ENCODE measurements at places on chromosomes 4 and X. TPM values are rescaled to one million over a fixed set of nuclear protein-coding genes. Genes with fewer than 3 reads are reported as not detected.
A peak's percentile ranks its signal among the peaks of the same experiment; 100 is the strongest.

The ADGRL3 gene
- total RNA-seq: not detected

The FATE1 gene
- not detected for total RNA-seq

The ZIC3 gene
- total RNA-seq: not detected

The GAGE12F gene
- total RNA-seq: not detected

DNA sequence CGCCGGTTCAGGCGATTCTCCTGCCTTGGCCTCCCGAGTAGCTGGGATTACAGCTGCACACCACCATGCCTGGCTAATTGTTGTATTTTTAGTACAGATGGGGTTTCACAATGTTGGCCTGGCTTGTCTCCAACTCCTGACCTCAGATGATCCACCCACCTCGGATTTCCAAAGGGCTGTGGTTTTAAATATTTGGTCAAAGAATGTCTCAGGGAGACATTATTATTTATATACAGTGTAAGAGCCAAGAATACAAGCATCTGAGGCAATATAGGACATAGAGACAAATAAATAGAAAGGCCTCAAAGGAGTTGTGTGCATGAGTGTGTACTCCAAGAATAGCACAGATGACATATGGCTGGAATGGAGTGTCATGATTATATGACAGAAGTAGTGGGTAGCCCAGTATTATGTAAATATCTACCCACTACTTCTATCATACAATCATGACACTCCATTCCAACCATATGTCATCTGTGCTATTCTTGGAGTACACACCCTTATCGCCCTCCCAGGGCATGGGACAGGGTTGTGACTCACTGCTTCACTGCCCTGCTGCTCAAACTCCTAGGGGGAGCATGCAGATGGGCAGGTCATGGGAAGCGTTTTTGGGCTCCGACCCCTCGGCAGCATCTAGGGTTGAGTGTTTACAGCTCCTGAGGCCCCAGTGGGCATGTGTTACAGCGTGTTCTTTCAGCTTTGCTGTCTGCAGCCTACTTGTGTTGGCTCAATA lies 1649.8 kb upstream of the PCDH10 start:
- no peaks in the 10 kb centered on the region for H3K4me1 ChIP-seq
- no peaks in the 10 kb centered on the region for H3K36me3 ChIP-seq
- H3K4me3 ChIP-seq: no peak overlapping the region
- DNase-seq: no peak

DNA sequence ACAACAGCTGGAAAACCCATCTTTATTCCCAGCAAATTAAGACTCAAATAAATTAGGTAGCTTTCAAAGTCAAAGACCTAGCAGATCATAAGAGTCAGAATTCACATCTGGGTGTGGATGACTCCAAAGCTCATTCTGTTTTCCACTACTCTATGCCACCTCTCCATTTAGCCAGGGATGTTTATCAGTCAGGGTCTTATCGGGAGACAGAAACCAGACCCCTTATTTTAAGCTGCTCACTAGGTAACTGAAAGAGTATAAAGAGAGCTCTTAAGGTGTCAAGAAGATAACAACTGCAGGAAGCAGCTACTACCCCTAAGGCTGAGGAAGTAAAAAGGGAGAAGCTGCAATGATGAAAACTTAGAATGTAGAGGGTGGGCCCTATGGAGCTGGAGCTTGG lies 333.7 kb upstream of the KLF3 start:
- no peaks in the 10 kb centered on the region for H3K36me3 ChIP-seq
- H3K4me1 ChIP-seq: peaks cover 24% of the 10 kb centered on the region

- H3K27me3 ChIP-seq: no peaks in the 10 kb centered on the region
- DNase-seq: no peak
- no peak overlapping the region for H3K27ac ChIP-seq
These were observed 116.4 kb upstream of the DGKK start for GRCh38 chrX:50586980-50587379.

GRCh38 chrX:65900850-65901844 lies 138.7 kb downstream of the VSIG4 start:
- peaks cover 10% of the 10 kb centered on the region for H3K4me1 ChIP-seq
- no peaks in the 10 kb centered on the region for H3K27me3 ChIP-seq
- no peak for DNase-seq

GRCh38 chr4:186604124-186604807 lies 48.9 kb upstream of the MTNR1A start:
- H3K27me3 ChIP-seq: no peaks in the 10 kb centered on the region
- H3K4me3 ChIP-seq: no peak overlapping the region
- no peak overlapping the region for H3K27ac ChIP-seq
- DNase-seq: no peak
- no peaks in the 10 kb centered on the region for H3K36me3 ChIP-seq
- no peaks in the 10 kb centered on the region for H3K4me1 ChIP-seq

DNA sequence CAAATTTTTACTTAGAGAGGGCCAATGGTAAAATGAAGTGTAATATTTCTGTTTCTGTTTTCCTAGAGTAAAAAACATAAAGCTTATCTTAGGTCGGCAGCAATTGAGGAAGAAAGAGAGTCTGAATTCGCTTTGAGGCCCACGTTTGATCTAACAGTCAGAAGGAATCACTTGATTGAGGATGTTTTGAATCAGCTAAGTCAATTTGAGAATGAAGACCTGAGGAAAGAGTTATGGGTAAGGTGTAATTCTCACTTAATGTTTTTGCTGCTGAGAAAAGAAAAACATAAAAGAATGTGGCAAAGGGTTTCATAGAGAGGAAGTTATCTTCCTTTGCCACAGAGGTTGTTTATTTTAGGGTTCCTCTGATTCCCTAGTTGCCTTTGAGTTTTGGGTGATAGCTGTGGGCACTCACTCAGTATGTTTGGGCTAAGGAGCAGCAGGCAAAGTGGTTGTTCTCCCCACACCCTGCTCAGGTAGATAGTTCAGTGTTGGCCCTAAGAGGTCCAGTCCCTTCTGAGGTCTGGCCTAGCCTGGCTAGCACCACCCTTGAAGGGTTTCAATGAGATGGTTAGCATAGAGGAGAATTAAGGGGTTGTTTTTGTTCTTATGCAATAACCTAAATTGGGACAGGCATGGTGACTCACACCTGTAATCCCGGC lies 32.3 kb downstream of the HERC5 start:
- H3K27ac ChIP-seq: peak overlapping the region; percentile 82
- DNase-seq: no peak
- peak overlapping the region; percentile 20 for H3K4me3 ChIP-seq
- no peaks in the 10 kb centered on the region for H3K27me3 ChIP-seq
- H3K36me3 ChIP-seq: peaks cover 54% of the 10 kb centered on the region
- peaks cover 20% of the 10 kb centered on the region for H3K4me1 ChIP-seq

DNA sequence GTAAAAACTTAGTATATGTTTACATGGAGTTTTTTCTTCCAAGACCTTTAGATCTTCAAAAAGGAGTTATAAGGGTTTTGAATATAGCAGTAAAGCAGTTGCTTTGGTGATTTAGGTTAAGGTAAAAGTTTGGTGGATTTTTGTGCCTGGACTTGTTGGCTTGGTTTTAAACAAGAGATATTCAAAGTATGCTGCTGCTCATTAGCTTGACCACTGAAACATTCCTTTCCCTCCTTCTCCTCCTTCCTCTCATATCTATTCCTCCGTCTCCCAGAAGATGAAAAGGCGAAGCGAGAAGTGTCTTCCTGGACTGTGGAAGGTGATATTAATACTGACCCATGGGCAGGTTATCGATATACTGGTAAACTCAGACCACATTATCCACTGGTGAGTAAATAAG lies 38.4 kb downstream of the METAP1 start:
- peaks cover 15% of the 10 kb centered on the region for H3K4me1 ChIP-seq
- no peak for DNase-seq
- no peak overlapping the region for H3K4me3 ChIP-seq
- H3K27me3 ChIP-seq: no peaks in the 10 kb centered on the region
- H3K36me3 ChIP-seq: peaks cover 55% of the 10 kb centered on the region

DNA sequence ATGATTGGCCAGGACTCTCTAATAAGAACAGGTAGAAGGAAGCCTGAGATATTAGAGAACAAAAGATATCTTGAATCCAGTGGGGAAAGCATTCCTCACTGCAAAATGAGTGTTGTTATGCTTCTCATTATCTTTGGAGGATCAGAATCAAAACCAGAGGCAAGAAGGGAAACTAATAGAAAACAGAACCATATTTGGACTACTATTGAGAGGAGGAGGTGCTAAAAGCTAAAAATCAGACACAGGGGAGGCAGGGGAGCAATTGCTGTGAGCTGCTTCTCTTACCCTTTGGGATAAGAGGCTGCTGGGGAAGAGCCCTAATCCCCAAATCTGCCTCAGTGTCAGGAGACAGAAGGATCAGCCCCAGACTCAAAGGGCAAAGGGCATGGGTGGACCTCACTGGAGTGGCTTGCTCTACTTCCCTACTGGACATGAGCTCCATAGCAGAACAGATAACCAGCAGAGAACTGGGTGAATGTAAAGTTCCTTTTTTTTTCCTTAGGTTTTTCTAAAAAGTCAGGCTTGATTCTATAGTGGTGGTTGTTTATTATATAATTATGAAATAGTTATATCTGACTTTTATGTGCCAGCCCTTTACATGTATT lies 60.1 kb downstream of the SEPTIN11 start:
- no peak overlapping the region for H3K4me3 ChIP-seq
- DNase-seq: no peak
- H3K4me1 ChIP-seq: peaks cover 39% of the 10 kb centered on the region
- H3K36me3 ChIP-seq: peaks cover 11% of the 10 kb centered on the region
- peaks cover 10% of the 10 kb centered on the region for H3K27me3 ChIP-seq
- no peak overlapping the region for H3K27ac ChIP-seq

GRCh38 chr4:106424426-106424825 lies 55.8 kb upstream of the GIMD1 start:
- H3K4me3 ChIP-seq: no peak overlapping the region
- H3K36me3 ChIP-seq: no peaks in the 10 kb centered on the region
- no peak for DNase-seq
- no peak overlapping the region for H3K27ac ChIP-seq
- no peaks in the 10 kb centered on the region for H3K27me3 ChIP-seq

DNA sequence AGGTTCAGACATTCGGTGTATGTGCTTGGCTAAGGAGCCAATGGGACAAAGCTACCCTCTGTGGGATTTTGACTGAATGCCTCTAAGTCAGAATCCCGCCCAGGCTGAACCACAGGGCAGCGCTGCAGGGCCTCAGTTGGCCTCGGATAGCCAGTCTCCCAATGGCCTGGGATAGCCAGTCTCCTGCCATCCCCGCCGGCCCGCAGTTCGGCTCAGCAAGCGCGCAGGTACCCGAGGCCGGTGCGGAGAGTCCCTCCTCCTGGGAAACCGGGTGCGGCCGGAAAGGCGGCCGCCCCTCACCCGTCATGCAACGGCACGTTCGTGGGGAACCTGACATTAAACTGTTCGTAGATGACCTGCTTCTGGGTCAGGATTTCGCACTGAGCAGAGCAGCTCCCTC lies 16.1 kb downstream of the PPEF2 start:
- peaks cover 4% of the 10 kb centered on the region for H3K27me3 ChIP-seq
- no peaks in the 10 kb centered on the region for H3K4me1 ChIP-seq
- no peak overlapping the region for H3K27ac ChIP-seq
- H3K4me3 ChIP-seq: no peak overlapping the region
- no peaks in the 10 kb centered on the region for H3K36me3 ChIP-seq

DNA sequence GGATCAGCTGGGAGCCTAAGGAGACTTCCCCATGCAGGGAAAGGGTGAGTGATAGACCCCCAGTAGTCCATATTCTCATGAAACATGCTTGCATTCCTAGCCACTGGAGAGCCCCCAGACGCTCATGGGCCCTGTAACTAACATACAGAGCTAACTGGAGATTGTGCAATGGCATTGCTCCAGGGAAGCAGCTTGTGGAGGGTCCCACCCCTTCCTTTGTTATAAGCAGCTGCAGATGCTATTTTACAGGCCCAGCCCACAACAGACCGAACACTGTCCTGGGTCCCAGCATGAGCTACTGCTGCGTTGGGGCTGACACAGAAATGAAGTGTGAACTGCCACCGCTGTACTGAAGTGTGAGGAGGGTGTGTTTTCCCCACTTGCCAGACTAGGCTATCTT lies 1465.7 kb upstream of the DIAPH2 start:
- no peaks in the 10 kb centered on the region for H3K36me3 ChIP-seq
- no peaks in the 10 kb centered on the region for H3K27me3 ChIP-seq
- no peak for DNase-seq
- no peak overlapping the region for H3K27ac ChIP-seq
- no peaks in the 10 kb centered on the region for H3K4me1 ChIP-seq

GRCh38 chrX:149903889-149904748 lies 23.1 kb downstream of the MAGEA8 start:
- H3K4me3 ChIP-seq: peak overlapping the region; percentile 55
- no peaks in the 10 kb centered on the region for H3K36me3 ChIP-seq
- peak overlapping the region; percentile 74 for H3K27ac ChIP-seq
- peaks cover 9% of the 10 kb centered on the region for H3K4me1 ChIP-seq
- no peaks in the 10 kb centered on the region for H3K27me3 ChIP-seq
- DNase-seq: no peak

- no peak for DNase-seq
- H3K4me3 ChIP-seq: no peak overlapping the region
- peaks cover 14% of the 10 kb centered on the region for H3K27me3 ChIP-seq
- no peaks in the 10 kb centered on the region for H3K36me3 ChIP-seq
These were observed 65.6 kb downstream of the POLR2B start for GRCh38 chr4:57044279-57044678.

- peaks cover 5% of the 10 kb centered on the region for H3K27me3 ChIP-seq
- H3K4me1 ChIP-seq: peaks cover 2% of the 10 kb centered on the region
- H3K27ac ChIP-seq: no peak overlapping the region
- DNase-seq: peak; percentile 62
These were observed 53.5 kb upstream of the SMIM31 start for GRCh38 chr4:164700471-164700870.

DNA sequence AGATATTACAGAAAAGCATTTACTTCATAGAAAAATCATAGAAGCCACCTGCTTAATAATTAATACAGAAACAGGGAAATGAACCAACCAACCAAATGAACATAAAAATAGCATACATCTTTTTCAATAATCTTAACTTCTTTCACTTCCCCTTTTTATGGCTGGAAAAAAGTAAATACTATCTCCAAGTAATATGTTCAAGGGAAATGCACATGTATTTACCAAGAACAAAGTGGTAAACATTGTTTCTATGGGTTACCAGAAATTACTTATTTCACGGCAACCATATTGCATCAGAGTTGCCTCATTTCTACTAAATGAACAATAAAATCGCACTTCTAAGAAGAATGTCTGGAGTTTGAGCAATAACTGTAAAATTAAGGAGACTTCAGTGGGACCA lies 321.3 kb downstream of the TMA16 start:
- DNase-seq: no peak
- no peak overlapping the region for H3K4me3 ChIP-seq
- H3K36me3 ChIP-seq: no peaks in the 10 kb centered on the region
- no peaks in the 10 kb centered on the region for H3K27me3 ChIP-seq

- no peaks in the 10 kb centered on the region for H3K36me3 ChIP-seq
- DNase-seq: no peak
- no peak overlapping the region for H3K27ac ChIP-seq
- peaks cover 32% of the 10 kb centered on the region for H3K27me3 ChIP-seq
- no peak overlapping the region for H3K4me3 ChIP-seq
- no peaks in the 10 kb centered on the region for H3K4me1 ChIP-seq
These were observed 50.1 kb downstream of the MEPE start for GRCh38 chr4:87882861-87883260.

GRCh38 chr4:188459381-188459780 lies 320.1 kb downstream of the TRIML1 start:
- H3K36me3 ChIP-seq: no peaks in the 10 kb centered on the region
- no peak overlapping the region for H3K27ac ChIP-seq
- H3K4me3 ChIP-seq: no peak overlapping the region
- no peaks in the 10 kb centered on the region for H3K27me3 ChIP-seq
